ENCODE measurements at places on chromosomes 7 and 10.

GRCh38 chr7:52639126-52639525 lies 396.3 kb upstream of the POM121L12 start:
- DNase-seq = no peak

DNA sequence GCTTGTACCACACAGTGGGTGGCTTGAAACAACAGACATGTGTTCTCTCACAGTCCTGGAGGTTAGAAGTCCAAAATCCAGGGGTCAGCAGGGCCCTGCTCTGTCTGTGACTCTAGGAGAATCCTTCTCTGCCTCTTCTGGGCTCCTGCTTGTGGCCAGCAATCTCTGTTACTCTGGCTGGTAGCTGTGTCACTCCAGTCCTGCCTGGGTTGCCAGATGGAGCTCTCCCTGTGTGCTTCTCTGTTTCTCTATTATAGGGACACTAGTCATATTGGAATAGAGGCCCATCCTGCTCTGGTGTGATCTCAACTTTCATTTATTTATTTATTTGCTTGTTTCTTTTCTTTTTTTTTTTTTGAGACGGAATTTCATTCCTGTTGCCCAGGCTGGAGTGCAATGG lies 276.6 kb upstream of the GALNT17 start:
- DNase-seq = no peak

DNA sequence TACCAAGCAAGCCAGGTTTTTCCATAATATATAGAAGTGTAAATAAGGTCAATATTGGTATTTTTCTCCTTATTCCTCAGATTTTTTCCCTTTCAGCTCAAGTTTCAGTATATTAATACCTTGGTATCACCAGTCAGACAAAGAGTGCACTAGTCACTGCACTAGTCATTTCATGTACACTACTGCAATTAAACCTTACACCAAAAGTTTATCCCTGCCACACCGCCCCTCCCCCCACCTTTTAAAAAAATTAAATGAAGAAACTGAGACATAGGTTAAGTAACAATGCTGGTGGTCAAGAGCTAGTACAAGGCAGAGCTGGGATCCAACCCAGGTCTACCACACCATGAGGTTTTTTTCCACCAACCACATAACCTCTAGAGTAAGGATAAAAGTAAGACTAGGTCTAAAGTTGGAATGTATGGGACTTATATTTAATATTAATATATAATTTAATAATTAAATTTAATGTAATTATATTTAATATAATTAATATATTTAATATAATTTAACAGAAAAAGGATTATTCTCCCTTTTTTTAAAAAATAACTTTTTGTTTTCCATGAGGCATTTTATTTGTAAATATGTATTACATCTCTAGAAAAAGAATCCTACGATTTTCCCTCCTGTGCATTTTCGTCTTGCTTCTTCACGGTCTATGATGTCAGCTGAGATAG lies 68.5 kb downstream of the NT5C2 start:
- no peak for DNase-seq

DNA sequence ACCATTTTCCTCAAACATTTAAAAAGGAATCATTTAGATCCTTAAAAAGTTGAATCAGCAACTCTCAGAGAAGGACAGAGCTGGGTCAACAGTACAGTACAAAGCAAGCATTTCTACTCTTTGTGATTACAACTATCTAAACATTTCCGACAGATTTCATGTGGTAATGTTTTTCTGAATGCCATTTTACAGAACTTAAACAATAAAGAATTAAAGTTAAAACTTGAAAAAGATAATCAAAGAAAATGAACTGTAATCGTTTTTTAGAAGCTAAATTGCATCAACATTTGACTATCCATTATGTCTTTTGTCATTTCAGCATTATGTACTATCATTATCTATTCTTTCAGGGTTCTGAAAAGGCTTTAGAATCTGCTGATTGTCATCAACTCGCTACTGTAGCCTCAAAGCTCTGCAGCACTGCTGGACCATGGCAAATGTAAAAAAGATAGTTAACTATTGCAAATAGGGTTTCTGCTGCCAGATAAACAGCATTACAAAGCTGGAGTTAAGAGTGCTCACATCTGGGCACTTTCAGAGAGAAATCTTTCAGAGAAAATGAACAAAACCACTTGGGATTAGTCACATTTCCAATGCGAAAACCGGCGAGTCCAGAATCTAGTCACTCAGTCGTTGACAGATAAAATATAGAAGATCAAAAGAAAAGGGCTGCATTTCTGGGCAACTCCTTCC lies 160.4 kb upstream of the LAMB4 start:
- no peak for DNase-seq

DNA sequence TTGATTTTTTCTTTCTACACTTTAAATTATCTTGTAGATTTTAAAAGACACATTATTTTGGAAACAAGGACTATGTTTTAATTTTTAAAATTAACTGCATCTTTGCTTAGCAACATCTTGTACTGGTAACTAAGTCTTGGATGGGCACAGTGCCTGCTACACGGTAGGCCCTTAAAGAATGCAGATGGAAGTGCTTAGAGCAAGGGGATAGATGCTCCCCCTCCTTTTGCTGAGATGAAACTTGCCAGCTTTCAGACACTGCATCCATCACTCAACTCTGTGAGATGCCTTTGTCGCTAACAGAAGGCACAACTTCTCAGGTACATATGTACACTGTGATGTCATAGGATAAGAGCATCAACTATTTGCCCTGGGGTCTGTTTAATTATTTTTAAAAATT lies 103.9 kb downstream of the LRRC18 start:
- DNase-seq = no peak

DNA sequence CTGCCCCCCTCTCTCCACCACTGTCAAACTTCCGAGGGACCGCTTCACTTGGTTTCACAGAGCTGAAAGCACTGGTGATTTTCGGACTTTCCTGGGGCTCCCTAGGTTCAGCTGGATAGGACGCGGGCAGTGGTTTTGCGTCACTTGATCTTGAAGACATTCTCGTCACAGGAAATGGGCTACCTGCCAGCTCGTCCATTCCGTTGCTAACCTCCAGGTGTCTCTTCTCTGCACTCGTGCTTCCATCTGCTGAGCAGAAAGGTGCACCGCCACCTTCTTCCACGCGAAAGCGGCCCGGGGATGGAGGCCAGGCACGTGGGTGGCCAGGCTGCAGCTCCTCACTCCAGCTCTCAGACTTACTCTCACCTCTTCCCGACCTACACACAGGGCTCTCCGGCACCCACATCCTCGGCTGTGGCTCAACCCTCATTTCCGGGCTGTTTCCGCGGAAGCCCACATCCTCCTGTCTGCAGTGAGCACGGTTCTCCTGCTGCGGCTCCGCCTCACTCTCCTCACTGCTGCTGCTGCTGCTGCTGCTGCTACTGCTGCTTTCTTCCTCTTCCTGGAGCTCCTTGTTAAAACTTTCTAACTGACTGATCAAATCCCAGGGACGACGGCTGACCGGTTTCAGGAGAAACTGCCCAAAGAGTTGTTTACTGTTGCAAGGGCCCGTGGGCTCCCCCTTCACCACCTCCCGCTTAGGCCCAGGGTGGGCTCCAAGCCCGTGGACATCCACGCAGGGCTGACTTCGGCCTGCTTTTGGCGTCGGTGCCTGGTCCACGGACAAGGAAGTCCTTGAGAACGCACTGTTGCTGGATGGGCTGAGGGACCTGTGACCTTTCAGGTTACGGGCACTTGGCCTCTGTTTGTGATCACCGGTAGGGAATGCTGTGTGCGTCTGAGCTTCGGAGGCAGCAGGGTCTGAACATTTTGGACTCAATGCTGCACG lies 32.1 kb downstream of the JCAD start:
- DNase-seq = peak; percentile 95

GRCh38 chr7:89780291-89780690 lies 374.0 kb upstream of the STEAP1 start:
- DNase-seq = no peak

- DNase-seq = no peak
These were observed 13.3 kb downstream of the KMT2E start for GRCh38 chr7:105027176-105027853.

DNA sequence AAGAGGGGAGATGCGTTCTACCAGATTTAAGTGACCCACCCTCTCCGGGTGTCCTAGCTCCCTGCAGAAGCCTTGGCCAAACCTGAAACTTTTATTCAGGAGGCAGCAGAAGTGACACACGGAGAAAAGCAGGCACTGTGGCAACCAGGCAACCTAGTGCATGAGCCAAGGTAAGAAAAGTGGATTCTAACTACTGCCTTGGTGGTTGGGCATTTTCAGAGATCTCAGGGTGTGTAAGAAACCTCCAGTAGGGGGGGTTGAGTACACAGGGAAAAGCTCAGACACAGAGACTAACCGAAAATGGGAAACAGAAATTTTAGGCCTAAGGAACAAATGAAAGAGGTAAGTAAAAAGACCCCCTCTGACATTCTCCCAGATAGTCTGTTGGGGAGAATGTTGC lies 645.7 kb downstream of the ANKRD7 start:
- DNase-seq = no peak

GRCh38 chr7:50221028-50221427 lies 83.5 kb upstream of the IKZF1 start:
- no peak for DNase-seq

GRCh38 chr10:106971411-106971831 lies 193.1 kb downstream of the SORCS1 start:
- no peak for DNase-seq

- no peak for DNase-seq
These were observed 29.1 kb upstream of the EPC1 start for GRCh38 chr10:32376097-32376496.

- no peak for DNase-seq
These were observed 16.7 kb downstream of the LMTK2 start for GRCh38 chr7:98123365-98123696.

DNA sequence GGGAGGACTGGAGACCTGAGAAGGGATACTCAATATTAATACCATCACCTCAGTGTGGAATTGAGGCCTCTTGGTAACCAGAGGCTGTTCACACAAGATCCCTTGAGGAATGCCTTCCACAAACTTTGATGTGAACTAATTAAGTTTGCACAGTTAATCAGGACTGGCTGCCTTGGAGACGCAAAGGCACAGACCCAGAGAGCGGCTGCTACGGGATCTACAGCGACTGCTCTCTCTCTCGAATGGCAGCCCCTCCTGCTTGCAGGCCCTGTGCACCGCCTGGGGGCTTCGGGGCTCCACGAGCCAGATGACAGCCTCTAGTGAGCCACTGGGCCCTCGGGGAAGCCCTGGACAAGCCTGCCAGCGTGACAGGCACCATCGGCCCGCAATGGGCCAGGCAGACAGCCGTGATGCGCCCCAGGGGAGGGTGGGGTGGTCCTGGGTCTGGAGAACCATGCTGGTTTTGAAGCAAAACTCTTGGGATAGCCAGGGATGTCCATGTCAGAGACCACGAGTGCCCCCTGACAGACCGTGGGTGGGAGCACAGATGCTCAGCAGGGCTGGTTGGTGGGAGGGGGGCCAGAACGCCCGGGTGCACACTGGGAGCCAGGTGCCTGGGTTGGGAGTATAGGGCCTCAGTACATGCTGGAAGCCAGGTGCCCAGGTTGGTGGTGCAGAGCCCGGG lies 195.6 kb downstream of the ELFN1 start:
- DNase-seq = no peak

GRCh38 chr10:102402512-102402896 lies 7.0 kb downstream of the NFKB2 start:
- no peak for DNase-seq

DNA sequence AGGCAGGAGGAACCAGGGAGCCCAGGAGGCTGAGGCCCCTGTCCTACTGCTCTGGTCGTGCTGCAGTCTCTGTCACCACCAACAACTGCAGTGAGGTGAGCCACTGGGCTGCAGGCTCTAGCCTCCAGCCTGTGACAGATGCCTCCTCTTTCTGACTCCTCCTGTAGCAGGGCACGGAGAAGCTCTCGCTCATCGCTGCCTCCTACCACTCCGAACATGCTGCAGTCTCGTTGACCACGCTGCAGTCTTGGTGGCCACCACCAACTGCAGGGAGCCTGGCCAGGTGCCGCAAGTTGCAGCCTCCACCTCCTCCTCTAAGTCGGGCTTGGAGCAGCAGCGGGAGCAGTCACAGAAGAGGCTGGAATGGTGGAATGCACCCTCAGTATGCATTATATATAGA lies 22.1 kb upstream of the VOPP1 start:
- DNase-seq = no peak

GRCh38 chr7:151276666-151277590 lies 28.4 kb upstream of the SMARCD3 start:
- DNase-seq = peak; percentile 70

GRCh38 chr7:55397617-55398016 lies 32.5 kb downstream of the LANCL2 start:
- no peak for DNase-seq

DNA sequence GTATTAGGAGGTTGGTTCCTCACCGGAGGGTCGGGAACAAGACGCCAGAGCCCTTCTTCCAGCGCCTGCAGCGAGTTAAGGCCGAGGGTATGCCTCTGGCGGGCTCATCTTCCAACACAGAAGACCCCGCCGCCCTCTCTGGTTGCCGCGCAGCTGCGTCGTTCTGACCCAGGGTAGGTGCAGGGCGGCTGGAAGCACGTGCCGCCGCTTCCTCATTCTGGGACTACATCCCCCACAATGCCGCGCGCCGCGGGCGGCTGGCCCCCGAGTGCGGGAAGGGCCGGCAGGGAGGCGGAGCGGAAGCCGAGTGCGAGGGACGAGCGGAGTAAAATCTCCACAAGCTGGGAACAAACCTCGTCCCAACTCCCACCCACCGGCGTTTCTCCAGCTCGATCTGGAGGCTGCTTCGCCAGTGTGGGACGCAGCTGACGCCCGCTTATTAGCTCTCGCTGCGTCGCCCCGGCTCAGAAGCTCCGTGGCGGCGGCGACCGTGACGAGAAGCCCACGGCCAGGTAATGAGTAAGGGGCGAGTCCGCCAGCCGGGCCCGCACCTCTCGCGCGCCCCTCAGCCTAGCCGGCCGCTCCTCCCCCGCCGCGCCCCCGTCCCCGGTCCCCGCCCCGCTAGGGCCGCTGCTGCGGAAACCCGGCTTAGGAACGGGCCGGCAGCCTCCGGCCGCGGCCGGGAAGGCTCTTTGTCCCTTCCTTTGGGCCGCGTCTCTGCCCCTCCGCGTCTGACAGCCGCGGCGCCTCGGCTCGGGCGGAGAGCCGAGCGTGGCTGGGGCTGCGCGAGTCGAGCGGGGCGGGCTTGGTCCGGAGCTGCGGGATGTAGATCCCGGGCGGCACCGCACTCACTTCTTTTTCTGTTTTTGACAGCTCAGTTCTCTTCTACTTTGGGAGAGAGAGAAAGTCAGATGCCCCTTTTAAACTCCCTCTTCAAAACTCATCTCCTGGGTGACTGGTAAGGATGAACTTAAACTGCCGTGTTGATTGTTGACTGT lies at the start of gene CCDC126:
Gene CCDC126, plus strand, starts transcription at position 289 of the 998 bp plus-strand sequence. CDS start 13,934 bp downstream, outside the sequence.
- peak; percentile 80 for DNase-seq

DNA sequence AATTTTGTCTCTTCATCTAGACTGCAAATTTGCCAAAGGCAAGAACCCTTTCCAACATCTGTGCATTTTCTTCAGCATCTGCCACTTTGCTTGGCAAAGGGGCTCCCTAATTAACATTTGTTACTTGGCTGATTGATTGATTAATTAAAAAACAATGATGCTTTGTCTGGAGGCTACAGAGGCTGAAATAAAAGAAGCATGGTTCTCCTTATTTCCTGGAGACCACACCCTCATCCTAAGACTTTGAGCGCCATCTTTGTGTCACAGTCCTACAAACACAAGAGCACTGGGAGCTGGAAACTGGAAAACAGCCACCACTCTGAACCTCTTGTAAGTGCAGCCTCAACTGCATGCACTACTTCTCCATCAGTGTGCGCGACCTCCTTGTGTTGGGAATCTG lies 189.2 kb downstream of the C7orf25 start:
- DNase-seq = no peak

- no peak for DNase-seq
These were observed 746 bp upstream of the MRPS16 start for GRCh38 chr10:73253225-73253555.
